ENCODE measurements at places on chromosomes 2 and 18.

DNA sequence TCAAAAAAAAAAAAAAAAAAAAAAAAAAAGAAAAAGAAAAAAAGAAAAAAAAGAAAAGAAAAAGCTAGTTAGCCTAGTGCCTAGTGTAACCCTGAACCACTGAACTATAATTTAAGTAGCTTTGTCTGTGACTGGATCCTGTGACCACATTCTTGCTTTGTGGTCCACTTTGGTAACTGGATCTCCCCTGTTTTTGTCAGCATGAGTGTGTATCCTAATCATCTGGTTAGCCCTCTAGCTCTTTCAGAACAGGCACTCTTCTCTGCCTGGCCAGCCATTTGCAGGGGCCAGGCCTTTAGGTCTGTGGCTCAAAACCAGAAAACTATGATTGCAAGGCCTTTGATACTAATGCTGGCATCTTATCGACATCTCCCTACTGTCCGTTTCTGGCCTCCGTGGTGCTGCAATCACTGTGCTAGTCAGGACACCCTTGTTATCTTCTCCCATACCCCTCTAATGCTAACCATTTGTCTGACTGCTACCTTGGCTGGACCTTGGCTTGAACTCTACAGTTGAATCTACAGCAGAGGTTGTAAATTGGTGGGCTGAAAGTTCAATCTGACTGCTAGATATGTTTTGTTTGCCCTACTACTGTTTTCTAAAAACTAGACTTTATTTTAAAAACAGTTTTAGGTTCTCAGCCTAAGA is 40.5 kb downstream of the RBKS start:
- DNase-seq: no peak

DNA sequence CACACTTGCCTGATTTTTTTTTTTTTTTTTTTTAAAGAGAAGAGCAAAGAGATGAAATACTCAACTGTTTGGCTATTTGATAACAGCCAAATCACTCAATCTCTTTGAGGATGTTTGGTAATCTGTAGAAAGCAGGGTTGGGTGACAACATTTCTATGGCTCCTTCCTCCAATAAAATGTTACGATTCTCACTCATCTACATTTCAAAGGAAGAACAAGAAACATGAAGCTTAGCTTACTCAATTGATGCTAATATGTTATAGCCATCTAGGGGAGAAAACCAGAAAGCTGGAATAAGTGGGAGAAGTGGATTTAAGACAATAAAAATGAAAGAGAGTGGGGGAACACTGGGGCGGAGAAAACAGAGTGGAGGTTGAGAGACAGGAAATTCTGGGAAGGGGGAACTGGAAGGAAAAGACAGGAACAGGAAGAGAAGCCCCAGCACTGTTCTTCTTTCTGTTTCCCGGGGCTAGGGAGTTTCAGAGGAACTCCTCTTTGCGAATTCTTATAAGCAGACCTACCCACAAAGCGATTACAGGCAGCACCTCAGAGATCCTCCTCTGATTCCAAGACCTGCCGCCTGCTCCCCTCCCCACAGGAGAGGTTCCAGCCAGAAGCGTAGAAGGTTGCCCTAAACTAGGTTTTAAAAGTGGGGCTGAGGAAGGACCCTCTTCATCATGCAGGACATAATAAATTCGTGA is 13.3 kb downstream of the ST3GAL5 start:
- peak; percentile 21 for DNase-seq

GRCh38 chr2:213317929-213318328 is 33.7 kb downstream of the SPAG16 start:
- DNase-seq: no peak

- DNase-seq: no peak
Measured at GRCh38 chr2:216956820-216957493, 97.1 kb upstream of the TNP1 start.

GRCh38 chr18:50240080-50240563 is 26.2 kb downstream of the CFAP53 start:
- peak; percentile 57 for DNase-seq

DNA sequence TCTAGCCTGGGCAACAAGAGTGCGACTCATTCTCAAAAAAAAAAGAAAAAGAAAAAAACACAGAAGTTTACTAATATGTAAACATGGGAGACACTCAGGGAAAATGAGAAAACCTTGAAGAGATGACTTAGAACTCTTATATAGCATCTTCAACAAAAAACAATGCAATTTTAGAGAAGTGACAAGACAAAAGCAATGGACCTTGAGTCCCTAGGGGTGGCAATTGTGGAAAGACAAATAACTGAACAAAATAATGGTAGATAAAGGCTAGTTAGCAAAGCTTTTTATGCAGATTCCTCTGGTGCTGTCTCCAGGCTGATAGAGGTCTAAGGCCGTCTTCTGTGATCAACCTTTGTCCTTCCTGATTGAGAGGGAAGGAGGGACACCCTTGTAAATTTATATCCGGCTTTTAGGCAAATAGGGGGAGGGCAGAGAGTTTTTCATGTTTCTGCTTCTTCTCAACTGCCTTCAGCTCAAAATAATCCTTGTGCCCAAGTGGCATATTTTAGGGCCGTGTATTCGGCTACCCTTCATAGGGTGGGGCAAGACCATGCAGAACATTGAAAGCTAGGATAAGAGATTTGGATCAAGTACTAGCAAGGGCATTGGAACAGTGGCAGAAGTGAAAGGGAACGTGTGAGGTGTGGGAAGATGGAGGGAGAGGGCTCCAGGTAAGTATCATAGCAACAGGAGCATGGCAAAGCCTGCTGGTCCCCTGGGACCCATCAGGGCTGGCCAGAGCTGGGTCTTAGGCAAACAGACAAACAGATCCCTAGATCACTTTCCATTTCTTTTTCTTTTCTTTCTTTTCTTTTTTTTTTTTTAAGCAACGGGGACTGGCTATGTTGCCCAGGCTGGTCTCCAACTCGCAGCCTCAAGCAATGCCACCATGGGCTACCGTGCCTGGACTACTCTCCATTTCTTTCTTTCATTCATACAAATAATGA is 116.2 kb upstream of the STPG4 start:
- no peak for DNase-seq

DNA sequence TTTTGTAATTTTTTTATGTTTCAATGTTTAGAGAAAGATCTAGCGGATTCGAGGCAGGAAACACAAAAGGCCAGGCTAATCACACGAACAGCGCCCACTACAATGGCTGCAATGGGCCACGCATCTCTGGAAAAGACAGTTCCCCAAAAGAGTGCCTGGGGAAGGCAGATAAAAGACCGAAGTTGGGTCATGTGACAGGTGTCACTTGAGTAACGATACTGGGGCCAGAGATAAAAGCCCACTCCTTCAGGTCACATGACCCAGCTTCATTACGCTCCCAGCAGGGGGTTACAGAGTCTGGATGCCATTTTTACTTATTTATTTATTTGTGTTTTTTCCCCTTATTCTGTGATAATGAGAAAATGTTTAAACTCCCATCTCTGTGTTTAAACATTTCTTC is 95.4 kb downstream of the CDK15 start:
- DNase-seq: no peak

- no peak for DNase-seq
Measured at GRCh38 chr2:24877646-24878045, 42.4 kb downstream of the ADCY3 start.

GRCh38 chr2:109062145-109062858 is 66.7 kb upstream of the SH3RF3 start:
- no peak for DNase-seq

DNA sequence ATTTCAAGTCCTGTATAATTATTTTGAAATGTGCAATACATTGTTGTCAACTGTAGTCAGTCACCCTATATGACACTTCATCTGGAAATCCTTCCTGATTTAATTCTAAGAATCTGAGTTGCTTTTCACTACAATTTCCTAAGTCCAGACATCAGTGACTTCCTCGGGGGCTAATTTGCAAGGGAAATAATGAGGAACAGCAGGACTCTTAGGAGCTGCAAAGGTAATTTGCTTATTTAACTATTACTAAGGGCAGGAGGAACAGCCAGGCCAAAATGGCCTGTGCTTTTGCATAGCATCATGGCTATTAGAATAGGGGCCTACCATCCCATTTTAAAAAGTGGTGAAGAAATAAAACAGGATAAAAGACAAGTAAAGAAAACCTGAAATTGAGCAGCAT is 178.8 kb downstream of the MC4R start:
- no peak for DNase-seq

- DNase-seq: no peak
Measured at GRCh38 chr18:73881396-73881917, 266.2 kb downstream of the FBXO15 start.

DNA sequence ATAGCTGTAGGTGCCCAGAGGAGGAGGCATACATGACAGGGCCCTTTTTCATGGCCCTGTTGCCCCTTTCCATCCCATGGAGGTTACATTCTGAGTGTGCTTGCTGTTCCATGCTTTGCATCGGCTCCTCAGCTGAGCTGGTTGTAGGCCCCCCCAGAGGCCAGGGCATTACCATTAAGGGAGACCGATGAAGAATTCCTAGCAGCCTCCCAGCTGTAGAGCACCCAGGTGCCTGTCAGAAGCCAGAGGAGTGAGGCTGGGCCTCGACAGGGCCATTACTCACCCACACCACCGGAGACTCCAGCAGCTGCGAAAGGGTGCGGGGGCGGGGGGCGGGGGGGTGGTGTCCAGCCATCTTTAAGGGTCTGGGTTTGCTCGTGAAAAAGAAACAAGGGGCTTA is 72.2 kb downstream of the GALNT14 start:
- DNase-seq: no peak

- DNase-seq: peak; percentile 53
Measured at GRCh38 chr2:83971547-83971946, 487.5 kb downstream of the SUCLG1 start.

DNA sequence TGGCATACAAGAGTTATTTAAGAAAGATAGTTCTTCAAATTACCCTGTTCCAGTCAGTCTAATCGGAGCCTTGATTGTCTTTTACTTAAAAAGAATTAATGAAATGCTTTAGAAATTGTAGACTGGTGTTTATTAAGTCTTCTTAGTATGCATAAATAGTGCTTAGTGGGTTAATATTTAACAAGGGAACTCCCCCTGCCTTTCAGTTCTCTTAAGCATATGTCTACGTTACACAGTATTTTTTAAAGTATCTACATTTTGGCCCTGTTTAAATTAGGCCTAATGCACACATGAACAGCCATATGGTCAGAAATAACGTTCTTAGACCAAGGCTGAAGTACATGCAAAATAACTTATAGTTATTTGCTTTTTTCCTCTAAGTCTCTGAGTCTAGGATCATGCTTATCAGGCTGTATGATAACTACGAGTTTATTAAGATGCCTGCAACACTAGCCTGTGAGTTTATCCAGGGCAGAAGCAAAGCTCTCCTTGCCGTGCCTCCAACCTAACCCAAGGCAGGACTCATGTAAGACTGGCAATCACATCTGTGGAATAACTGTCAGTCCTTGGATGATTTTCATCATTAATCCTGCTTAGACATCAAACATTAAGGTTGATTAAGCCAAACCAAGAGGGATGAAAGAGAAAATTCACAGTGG is 6.7 kb downstream of the BCL2 start:
- no peak for DNase-seq

GRCh38 chr18:25136416-25137196 is 215.4 kb downstream of the ZNF521 start:
- DNase-seq: no peak

- DNase-seq: no peak
Measured at GRCh38 chr18:7413906-7414305, 153.2 kb upstream of the PTPRM start.

GRCh38 chr18:49544362-49544761 is 17.5 kb upstream of the LIPG start:
- peak; percentile 71 for DNase-seq

DNA sequence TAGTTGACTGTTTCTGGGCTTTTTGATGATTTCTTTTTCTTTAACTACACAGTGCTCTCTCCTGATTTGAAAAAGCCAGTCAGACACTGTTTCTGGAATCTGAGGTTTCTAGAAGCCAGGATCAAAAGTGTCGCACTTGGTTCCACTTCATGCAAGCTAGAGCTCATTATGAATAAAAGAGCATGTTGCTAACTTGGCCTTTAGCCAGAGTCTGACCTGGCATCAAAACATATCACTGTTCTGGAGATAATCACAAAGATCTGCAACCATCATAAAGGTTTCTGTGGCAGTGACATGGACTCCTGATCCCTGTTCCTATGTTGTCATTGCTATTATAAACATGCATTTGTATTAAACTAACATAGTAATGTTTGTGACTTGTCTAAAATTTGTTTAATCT is 76.1 kb upstream of the MAPRE2 start:
- no peak for DNase-seq

- DNase-seq: no peak
Measured at GRCh38 chr2:108148555-108148954, 91.2 kb upstream of the SULT1C3 start.

- DNase-seq: no peak
Measured at GRCh38 chr2:63477686-63478085, 110.6 kb downstream of the WDPCP start.

- no peak for DNase-seq
Measured at GRCh38 chr18:76953156-76953555, 130.8 kb downstream of the ZNF236 start.

DNA sequence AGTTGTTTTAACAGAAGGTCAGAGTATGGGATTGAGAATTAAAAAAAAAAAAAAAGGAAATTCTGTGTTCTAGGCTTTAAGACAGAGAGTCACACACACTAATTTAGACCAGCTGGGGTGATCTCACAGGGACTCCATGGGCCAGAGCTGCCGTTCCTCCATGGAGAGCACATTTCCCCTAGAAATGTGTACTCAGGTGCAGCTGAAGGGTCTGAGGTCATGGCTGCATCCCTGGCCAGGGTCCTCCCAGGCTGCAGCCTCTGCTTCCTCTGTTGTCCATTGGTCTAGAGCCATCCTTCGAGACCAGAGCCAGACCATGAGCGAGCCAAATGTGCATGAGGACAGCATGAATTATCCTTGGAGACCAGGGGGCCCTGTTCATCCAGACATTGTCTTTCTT is 190.1 kb upstream of the TNP1 start:
- DNase-seq: no peak

DNA sequence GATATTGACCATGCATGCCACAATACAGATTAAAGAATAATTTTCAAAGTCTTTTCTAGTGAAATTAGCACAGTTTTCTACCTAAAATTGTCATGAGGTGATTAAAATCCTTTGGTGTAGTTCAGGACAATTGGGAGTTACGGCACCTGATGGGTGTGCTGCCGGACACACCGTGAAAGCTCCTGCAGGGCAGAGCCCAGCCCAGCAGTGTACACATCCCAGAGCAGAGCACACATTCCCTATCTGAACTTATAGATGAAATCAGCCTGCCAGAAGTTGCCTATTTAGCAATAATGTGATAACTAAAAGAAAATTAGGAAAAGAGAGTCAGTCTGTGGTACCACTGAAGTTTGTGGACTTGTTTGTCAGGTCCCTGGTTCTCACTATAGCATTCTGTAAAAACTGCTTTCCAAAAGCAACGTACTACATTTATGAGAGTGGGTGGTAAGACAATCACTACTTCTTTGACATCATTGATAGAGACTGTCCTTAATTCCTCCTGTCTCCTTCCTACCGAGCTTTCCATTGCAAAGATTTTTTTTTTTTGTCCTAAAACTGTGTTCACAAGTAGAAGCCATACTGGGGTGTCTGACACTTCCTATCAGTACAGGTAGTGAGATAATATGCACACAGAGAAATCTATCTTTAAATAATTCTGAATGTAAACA is 3.4 kb downstream of the CYTIP start:
- no peak for DNase-seq
